Esophagus muscularis mucosa (tissue), 4 donors: ENCODE measurements at places on chromosomes 5 and 9. TPM values are rescaled to one million over a fixed set of nuclear protein-coding genes. Genes with fewer than 3 reads are reported as not detected.

DNA sequence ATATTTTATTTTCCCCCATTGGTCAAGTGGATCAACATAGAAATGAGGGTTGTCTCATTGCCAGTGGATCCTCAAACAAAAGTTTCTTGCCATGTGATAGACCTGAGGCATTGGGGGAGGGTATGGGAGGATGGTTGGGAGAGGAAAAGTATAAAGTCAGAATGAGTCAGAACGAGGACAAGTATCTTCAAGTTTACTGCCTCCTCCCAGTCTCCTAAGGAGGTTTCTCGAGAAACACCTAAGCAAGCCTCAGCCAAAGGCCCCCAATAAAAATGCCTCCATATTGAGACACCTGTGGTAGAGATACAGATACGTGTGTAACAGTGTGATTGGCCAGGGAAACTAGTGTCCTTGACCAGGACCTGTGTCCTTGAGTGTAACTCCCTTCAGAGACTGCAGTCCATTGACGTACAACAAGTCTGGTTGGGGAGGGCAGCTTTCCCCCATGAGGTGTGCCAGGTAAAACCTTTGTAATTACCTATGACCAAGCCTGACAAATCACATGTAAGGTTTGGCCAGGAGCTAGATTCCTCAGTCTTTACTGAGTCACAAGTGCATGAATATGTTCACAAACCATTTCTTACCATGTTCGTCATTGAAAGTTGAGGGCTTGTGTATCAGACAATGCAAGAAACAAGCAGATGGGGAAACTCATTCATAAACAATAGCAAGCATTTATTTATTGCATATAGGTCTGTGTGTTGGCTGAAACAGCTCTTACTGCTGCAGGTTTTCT is 198.6 kb upstream of the SH3GL2 start:
- no peak for DNase-seq

- no peak for DNase-seq
Observed at GRCh38 chr5:161544350-161544765, 2.2 kb downstream of the GABRB2 start.

GRCh38 chr5:73061593-73061992 is 58.8 kb upstream of the TMEM171 start:
- DNase-seq = no peak

- no peak for DNase-seq
Observed at GRCh38 chr9:1881708-1882295, 133.3 kb upstream of the SMARCA2 start.

DNA sequence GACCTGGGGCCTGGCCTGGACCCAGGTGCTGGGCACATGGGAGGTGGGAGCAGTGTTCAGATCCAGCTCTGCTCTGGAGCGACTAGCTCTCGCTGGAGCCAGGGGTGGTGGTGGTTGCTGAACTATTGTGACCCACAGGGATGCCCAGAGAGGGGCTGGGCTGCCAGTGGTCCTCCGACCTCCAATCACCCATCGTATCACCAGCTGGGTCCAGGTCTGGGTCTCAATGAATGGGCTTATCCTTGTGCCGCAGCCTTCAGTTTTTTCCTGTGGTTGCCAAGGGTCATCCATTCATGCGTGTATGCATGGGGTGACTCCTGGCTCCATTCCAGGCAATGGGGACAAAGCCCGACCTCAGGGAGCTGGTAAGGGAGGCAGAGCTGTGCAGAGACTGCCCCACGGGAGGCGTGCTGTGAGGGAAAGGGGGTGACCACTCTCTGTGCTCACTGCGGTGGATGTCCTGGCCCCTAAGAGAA is 68.6 kb upstream of the RNF130 start:
- peak; percentile 74 for DNase-seq

GRCh38 chr5:118863345-118863744 is 125.0 kb downstream of the DTWD2 start:
- DNase-seq = no peak

GRCh38 chr5:135218790-135219568 is 180.1 kb downstream of the MACROH2A1 start:
- DNase-seq = peak; percentile 87

- DNase-seq = no peak
Observed at GRCh38 chr5:178232920-178233429, 373 bp upstream of the PHYKPL start.

DNA sequence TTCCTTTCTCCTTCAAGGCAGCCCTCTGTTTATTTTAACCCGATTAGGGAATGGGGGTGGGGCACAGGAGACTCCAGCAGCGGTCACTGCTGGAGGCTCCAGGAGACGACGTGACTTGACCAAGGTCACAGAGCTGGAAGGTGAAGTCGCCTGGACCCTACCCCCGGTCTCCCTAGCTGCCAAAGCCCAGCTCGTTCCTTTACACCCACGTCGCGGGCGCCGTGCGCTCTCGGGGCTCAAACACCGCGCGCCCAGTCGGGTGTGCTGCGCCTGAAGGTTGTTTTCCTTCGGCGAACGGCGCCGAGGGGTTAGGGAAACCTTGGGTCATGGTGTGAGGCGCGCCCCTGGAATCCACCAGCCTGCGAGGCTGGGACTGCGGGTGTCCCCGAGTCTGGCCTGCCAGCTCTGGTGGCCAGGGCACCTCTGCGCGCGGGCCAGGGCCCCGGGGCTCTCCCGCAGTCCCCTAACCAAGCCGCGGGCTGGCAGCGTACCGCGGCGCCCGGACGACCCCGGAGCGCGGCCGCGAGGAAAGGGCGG is 747 bp upstream of the UNC5A start:
- no peak for DNase-seq

DNA sequence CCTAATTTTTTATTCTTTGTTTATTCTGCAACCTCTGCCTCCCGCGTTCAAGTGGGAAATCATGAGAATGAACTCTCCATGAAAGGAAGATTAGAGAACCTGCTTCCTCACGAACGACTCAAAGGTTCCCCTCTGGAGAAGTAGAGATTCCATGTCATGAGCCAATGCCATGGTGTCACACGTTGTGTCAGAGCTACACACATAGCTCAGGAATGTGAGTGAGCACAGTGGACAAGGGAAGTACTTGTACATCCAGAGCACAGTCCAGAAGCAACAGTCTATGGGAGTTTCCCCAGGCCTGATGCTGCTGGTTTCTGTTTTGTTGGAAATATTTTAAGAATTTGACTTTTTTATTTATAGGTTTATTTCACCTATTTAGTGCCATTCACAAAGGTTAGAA is 26.8 kb upstream of the PPP2CA start:
- no peak for DNase-seq

- DNase-seq = no peak
Observed at GRCh38 chr9:94655739-94656138, 16.4 kb upstream of the FBP1 start.

DNA sequence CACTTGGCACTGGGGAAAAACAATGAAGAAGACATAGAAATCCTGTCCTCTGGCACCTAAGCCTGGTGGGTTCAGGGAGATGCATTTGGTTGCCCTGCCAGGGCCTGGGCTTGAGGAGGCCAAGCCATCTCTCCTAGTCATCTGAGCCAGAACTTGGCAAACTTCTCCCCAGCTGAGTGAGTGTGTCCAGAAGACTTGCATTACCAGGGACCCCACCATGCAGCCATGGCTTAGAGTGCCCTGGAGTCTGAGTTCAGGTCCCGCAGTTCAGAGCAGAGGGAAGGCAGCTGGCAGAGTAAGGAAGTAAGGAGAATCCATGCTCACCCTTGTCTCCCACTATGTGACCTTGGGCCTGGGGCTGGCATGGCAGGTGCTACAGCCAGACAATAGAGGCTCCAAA is 37.4 kb upstream of the FCN1 start:
- DNase-seq = no peak

DNA sequence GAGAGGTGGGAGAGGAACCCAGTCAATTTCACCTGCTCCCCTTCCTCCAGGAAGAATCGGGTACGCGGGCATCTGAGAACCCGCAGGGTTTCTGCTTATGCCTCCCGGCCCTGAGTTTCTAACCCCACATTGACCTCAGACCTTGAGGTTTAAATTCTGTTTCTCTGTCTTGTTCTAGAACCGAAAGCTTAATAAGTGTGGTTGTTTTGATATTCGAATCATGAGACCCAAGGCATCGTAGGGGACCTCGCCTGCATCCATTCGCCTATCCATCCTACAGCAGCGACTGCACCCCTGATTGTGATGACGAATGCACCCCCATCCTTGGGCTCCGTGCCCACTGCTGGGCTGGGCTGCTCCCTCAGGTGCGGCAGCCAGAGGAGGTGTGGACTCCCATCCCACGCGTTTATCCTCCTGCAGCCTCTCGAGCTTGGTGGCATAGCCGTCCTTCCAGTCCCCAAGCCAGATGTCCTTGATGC is 80.8 kb upstream of the IER5L start:
- no peak for DNase-seq

GRCh38 chr5:90807496-90807895 is 248.9 kb downstream of the ADGRV1 start:
- no peak for DNase-seq

- DNase-seq = no peak
Observed at GRCh38 chr9:124205686-124206352, 51.9 kb upstream of the NEK6 start.

Gene GABRB2
- 1.3 TPM for total RNA-seq

Gene SLCO6A1
- total RNA-seq = not detected

Gene IFNA14
- total RNA-seq = not detected

Gene CCDC187
- total RNA-seq = not detected

Gene FOXD4L3
- not detected for total RNA-seq

Gene CDH9
- 0.33 TPM for total RNA-seq

Gene HMMR
- 0.57 TPM for total RNA-seq

Gene PLAC8L1
- total RNA-seq = not detected

Gene P4HA2
- 44.7 TPM for total RNA-seq

Gene ANKRD20A1
- 0.83 TPM for total RNA-seq
